A375 (cell line): ENCODE measurements at places on chromosomes 4 and X. TPM values are rescaled to one million over a fixed set of nuclear protein-coding genes. Genes with fewer than 3 reads are reported as not detected.

CT47B1 gene
- total RNA-seq = not detected in 2 replicates

SPIN4 gene
- total RNA-seq = 5.4 and 6.6 TPM in 2 replicates

BEND2 gene
- total RNA-seq = not detected in 2 replicates

CTAG1A gene
- 581 and 722 TPM in 2 replicates for total RNA-seq

RHOH gene
- total RNA-seq = not detected in 2 replicates

AKAP4 gene
- not detected in 2 replicates for total RNA-seq

FRMD7 gene
- 0.11 TPM in 1 of 2 replicates, not detected in the other for total RNA-seq

FAM9C gene
- not detected in 2 replicates for total RNA-seq

GPC4 gene
- total RNA-seq = 0.16 and 0.30 TPM in 2 replicates

GNRHR gene
- total RNA-seq = not detected in 2 replicates

IQSEC2 gene
- total RNA-seq = 7.6 and 11.2 TPM in 2 replicates

SPIN3 gene
- total RNA-seq = 15.5 TPM in 2 replicates

CT47C1 gene
- total RNA-seq = not detected in 2 replicates

STK32B gene
- 28.3 and 31.0 TPM in 2 replicates for total RNA-seq

TGIF2LX gene
- total RNA-seq = not detected in 2 replicates

RHOXF1 gene
- total RNA-seq = not detected in 2 replicates
